ENCODE measurements at places on chromosomes 13 and 19. TPM values are rescaled to one million over a fixed set of nuclear protein-coding genes. Genes with fewer than 3 reads are reported as not detected.
A peak's percentile ranks its signal among the peaks of the same experiment; 100 is the strongest.

The TNFSF9 gene
- total RNA-seq = 0.68 TPM

GRCh38 chr13:66803808-66804456 is 426.2 kb downstream of the PCDH9 start:
- no peak for DNase-seq

DNA sequence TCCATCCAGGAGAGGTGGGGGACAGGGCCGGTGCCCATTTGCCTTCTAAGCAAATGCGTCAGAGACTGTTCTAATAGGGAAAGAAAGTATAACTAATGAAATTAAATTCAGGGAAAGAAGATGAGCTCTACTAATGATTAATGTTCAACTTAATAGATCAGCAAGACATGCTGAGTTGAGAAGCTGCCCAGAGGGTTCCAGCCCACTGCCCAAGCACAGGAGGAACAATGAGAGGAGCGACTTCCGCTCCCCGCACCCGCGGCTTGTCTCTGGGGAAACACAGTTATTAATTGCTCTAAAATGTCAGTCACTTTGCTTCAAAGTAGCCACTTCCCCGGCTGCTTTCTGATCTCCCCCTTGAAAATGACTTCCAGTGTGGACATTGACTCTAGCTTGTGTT is 331.3 kb downstream of the UQCRFS1 start:
- DNase-seq = peak; percentile 51

DNA sequence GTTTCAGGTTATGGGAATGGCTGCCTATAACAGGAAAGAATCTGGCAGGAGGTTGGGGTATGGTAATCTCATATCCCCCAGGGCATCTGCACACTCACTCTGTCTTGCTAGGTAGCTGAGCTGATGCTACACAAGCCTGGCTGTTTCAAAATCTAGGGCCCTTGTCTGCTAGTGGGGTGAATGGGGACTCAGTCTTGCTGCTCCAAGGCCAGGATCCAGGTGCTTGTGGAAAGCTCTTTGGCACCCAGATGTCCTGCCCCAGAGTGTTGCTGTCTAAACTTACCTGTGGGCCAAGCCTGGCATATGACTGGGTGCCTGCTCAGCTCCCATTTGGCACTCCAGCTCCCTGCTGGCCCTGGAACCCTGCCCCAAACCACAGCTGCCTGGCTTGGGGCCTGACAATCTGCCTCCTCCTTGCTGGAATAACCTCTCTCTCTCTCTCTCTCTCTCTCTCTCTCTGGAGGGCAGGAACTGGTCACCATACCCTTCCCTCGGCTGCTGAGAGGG is 158.1 kb upstream of the TSC22D1 start:
- DNase-seq = no peak

All from endodermal cell (in vitro differentiated cells).